ENCODE measurements at places on chromosomes 16 and 17.
A peak's percentile ranks its signal among the peaks of the same experiment; 100 is the strongest.

GRCh38 chr17:14605267-14605599 lies 304.4 kb downstream of the HS3ST3B1 start:
- no peak for DNase-seq

- no peak for DNase-seq
These were observed 27.6 kb downstream of the HSD17B2 start for GRCh38 chr16:82062645-82063058.

DNA sequence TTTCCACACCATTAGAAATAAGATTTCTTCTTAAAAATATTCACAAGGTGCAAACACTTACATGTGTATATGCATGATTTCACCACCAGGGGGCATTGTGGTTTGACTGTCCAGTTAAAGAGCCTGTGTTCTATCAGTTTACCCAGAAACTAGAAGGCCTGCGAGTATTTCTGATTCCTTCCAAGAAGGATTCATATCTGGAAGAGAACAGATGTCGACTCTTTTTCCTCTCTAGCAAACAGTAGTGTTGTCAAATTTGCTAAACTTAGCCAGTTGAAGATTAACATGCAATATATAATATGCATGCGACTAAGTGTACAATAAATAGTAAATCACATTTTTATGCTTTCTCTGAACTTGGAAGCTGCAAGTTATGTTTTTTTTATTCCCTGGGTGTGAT lies 404.1 kb downstream of the WWOX start:
- peak; percentile 17 for DNase-seq

DNA sequence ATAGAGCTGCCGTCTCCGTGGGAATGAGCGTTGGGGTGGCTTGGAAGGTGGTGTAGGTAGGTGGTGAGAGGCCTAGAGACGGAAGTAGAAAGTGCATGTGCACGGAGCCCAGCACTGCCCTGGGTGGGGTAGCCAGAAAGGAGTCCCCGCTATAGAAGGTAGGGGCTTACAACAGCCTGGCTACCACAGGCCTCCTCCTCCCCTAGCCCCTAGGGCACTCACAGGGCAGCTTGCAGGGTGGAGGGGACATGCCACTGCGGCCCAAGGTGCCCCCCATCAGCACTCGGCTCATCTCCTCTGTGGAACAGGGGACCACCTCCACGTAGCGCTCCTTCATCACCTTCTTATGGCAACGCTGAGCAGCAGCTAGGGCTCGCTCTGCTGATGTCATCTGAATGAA lies 5.0 kb downstream of the ESRP2 start:
- DNase-seq: no peak
